Skin of body (tissue), 3 donors: ENCODE measurements at places on chromosomes 4 and X. TPM values are rescaled to one million over a fixed set of nuclear protein-coding genes. Genes with fewer than 3 reads are reported as not detected.

- peak; percentile 56 for DNase-seq
These were observed 47.8 kb downstream of the APLN start for GRCh38 chrX:129606918-129607317.

- no peak for DNase-seq
These were observed 23.5 kb upstream of the PRDM8 start for GRCh38 chr4:80173841-80174240.

GRCh38 chr4:51831133-51831532, 11.8 kb upstream of the DCUN1D4 start:
- DNase-seq = peak; percentile 3

GRCh38 chr4:180721356-180721755, 1521.8 kb upstream of the TENM3 start:
- DNase-seq = no peak

DNA sequence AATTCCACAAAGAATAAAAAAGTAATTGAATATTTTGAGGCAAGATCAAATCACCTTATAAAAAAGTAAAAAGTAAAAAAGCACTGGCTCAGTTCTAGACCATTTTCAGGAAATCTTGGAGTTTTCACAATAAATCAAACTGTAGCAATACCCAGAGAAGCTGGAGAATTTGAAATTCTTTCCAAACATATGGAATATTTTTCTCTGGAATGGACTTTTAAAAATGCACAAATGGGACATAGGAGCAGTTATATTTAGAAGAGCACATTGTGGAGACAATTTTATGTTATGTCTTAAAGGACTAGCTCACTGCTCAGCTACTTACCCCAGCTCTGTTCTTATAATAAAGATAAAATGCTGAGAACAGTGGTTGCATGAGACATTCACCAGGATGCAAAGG, 211.9 kb upstream of the KIT start:
- DNase-seq = peak; percentile 57

- DNase-seq = no peak
These were observed 9.8 kb downstream of the DCAF8L2 start for GRCh38 chrX:27599928-27600327.

- DNase-seq = no peak
These were observed 1702.3 kb downstream of the STIM2 start for GRCh38 chr4:28562913-28563312.

- DNase-seq = no peak
These were observed 84.2 kb downstream of the CNOT6L start for GRCh38 chr4:77734928-77735327.

DNA sequence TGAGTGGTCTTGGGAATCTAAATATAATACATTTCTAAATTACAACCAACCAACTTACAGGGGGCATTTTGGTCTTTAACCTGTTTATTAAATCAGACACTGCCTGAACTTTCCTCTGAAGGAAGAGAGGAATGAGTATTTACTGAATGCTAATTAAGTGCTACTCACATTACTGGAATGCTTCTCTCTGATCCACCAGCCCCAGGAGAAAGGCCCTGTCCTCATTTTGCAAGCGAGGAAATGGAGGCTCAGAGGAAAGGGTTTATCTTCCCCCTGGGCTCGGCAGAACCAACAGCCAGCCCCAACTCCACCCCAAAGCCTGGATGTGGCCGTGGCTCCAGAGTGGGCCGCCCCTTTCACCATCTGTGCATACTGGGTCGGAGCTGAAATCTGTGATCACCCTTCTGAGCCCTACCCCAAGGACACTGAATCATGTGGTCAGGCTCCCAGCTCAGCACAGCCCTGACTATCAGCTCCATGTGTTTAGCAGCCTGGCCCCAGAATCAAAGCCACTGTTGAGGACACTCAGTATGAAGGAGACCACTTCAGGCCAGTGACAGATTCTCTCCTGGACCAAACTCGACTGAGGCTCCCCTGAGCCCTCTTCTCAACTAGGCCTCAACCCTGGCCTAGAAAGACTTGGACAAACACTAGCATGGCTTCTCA, 56.7 kb upstream of the ENPP6 start:
- DNase-seq = no peak

DNA sequence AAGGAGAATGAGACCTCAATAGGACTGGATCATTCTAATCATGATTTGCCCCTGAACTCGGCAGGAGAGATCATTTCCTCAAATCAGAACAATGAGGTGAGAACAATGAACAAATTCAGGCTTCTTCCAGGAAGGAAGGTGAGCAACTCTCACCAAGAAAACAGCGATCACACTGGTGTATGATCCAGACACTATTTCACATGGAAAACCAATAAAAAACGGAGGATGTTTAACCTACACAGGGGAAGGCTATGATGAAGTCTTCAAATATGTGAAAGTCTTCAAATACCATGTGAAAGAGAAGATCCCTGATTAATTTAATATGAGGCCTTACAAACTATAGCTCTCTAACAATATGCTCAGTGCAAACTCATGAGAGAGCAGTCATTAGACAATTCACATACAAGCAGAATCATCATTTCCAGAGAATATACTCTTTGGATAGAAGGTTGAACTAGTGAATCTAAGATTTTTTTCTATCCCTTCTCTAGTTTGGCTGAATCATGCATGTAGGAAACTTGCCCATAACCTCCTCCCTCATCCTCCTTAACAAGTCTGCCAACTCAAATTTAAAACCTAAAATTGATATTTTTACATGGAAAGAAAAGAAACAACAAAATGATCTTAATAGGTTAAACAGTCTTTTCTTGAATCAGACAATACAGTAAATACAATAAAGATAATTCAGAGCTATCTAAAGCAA, 122.5 kb downstream of the ADAMTS3 start:
- DNase-seq = no peak

DNA sequence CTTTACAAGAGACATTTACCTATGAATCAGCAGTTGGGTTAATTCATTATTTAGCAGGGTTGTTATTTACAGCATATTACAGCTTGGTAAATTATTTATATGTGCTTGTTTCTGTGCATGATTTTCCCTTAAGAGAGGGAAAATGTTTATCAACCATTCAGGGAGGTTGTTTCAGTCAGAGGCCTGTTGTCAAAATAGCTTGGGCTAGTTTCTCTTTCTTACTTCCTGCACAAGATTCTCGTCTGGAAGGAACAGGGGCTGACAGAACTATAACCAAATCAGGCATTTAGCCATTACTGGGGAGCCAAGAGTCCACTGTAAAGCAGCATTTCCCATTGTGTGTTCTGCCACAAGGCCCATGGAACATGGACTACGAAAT, 135.8 kb downstream of the HS6ST2 start:
- DNase-seq = no peak

DNA sequence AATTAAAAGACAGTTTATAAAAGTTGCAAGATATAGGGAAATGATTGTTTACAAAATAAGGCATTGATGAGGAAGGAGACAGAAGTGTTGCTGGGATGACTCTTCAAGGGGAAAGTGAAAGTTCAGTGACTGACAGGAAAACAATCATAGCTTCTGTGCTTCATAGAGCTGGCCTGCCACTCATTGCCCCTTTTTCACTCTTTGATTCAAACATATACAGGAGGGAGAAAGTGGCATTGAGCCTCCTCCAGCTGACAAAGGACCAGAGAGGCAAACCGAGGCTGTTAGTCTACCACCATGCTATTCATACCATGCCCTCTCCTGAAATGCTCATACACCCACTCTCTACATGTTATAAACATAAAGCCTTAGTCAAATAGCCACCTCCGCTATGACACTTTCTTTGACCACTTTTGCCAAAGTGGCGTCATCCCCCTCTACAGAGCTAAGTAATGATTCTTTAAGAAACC, 79.2 kb upstream of the ATOH1 start:
- no peak for DNase-seq

GRCh38 chr4:98951710-98952109, 22.8 kb upstream of the EIF4E start:
- DNase-seq = no peak

DNA sequence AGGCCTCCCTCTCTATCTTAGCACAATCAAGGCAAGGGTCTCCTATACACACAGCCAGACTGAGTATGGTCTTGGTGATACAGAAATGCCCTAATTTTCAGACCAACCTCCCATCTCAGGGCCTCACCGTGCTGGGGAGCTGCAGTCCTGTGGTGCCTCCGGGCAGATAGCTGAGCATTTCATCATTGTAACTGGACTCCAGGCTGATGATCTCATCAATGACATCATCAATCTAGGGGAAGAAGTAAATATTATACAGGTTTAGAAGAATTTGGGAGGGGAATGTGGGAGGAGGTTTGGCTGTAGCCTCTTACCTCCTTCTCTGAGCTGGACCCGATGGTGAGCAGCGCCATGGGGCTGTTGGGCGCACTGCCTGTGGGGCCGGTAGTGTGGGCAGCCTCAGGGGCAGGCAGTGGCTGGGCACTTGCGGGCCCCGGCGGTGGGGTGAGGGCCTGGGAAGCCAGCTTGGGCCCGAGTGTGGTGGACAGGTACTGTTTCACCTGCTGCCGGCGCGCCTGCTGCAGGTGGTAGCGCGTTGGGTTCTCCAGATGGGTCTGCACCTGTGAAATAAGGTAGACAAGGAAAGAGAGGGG, 5.2 kb downstream of the TFE3 start:
- no peak for DNase-seq

GRCh38 chr4:10034612-10035104, 13.4 kb upstream of the SLC2A9 start:
- DNase-seq = no peak

- DNase-seq = peak; percentile 25
These were observed 26.9 kb downstream of the ASB9 start for GRCh38 chrX:15242899-15243555.

GRCh38 chr4:121776610-121777401, 11.8 kb upstream of the SMIM43 start:
- no peak for DNase-seq

DNA sequence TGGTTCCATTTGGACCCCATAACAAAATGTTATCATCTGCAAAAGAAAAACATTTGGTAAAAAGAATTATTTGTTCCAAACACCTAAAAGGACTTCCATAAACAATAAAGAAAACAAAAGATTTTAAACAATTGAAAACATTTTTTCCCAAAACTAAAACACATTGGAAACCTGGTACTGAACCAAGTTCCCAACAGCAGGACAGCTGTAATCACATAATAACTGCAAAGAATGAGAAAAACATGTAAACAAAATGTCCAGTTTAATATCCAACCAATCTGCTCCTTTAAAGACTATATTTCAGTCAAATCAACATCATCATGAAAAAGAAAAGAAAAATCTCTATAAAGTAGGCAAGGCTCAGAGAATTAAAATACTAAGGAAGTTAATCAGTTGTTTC, 36.3 kb downstream of the PRDM5 start:
- peak; percentile 65 for DNase-seq

DNA sequence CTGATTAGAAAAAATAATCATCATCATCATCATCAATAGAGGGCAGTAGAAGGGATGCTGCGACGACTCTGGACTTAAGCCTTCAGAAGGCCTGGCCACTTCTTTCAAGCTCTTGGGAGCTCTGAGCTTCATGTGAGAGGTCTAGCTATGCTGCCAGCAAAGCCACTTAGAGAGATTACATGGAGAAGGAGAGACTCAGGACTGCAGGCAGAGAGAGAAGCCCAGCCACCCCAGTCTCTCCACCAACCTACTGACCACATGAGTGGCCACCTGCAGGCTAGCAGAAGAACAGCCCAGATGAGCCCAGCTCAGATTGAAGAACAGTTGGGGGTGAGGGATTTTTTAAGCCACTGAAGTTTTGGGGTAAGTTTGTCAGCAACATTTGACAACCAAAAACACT, 17.1 kb upstream of the TMEM150C start:
- DNase-seq = no peak

GRCh38 chr4:109648266-109648996, 54.8 kb downstream of the CASP6 start:
- DNase-seq = peak; percentile 11

GRCh38 chr4:102405821-102406401, 60.6 kb upstream of the SLC39A8 start:
- no peak for DNase-seq

DNA sequence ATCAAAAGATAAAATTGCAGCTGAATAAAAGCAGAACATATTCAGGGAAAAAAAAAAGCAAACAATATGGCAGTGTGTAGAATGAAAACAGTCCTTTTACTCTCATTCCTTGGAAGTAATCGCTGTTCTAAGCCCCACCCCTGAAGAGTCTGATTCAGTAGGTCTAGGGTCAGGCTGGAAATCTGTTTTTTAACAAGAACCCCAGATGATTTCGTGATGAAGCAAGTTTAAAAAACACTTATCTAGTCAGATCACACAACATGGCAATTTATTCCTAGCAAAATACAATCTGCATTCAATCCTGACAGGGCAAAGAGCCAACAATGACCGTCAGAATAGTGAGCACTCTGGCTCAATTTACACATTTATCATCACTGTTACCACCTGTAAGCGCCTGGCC, 16.1 kb downstream of the FAM120C start:
- DNase-seq = no peak

DNA sequence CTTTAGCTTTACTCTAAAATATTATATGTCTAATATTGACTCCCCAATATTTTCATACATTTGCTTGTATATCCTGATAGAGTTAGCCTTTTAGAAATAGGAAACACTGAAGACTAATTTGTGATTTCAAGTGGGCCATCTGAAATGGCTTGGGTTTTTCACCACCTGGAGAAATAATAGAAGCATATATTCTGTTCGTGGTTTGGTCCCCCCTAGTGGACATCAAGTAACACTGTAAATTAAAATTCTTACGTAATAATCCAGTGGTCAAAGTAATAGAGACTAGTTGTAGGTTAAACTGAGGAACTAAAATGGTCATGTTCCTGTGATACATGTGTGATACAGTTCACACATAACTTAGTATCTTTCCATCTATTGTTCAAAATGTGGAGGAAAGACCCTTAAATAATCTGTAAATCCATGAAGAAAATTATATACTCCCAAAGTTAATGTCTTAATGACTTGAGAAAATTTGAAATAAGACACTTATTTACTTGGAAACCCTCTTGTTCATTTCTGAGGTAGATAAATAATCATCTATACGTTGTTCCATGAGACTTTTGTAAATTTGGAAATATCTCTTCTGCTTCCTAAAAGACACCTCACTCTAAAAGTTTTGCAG, 79.8 kb upstream of the SMARCAD1 start:
- DNase-seq = no peak

GRCh38 chrX:109372291-109372690, 109.6 kb downstream of the GUCY2F start:
- DNase-seq = no peak

- DNase-seq = peak; percentile 25
These were observed 21.1 kb upstream of the STIM2 start for GRCh38 chr4:26839534-26839951.

DNA sequence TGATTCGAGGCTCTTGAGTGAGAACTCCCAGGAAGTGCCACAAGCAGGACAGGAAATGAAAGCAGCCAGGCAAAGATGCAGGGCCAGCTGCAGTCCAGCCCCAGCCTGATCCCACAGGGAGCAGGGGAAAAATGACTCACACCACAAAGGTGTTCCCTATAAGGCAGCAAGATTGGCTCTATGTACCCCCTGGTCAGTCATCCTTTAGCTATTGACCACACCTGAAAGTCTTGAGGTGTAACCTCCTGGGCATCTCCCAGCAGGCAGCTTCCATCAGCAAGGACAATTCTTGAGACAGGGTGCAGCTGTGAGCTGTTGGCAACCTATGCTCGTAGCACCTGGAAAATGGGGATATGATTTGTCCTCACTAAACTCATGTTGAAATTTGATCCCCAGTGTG, 27.9 kb upstream of the EXOC1L start:
- DNase-seq = no peak

TECRL gene
- 7.1 TPM for total RNA-seq

NUP62CL gene
- 3.0 TPM for total RNA-seq

MAGEA4 gene
- total RNA-seq = not detected

FGG gene
- not detected for total RNA-seq

LONRF3 gene
- total RNA-seq = 2.7 TPM

EMD gene
- 24.0 TPM for total RNA-seq

RTL9 gene
- total RNA-seq = 0.39 TPM

SHROOM2 gene
- 3.1 TPM for total RNA-seq

VEGFC gene
- 5.9 TPM for total RNA-seq

SULT1E1 gene
- total RNA-seq = 53.0 TPM

NXF2 gene
- total RNA-seq = not detected

MPC1L gene
- not detected for total RNA-seq
